ENCODE measurements at places on chromosomes 13 and 19.
A peak's percentile ranks its signal among the peaks of the same experiment; 100 is the strongest.

GRCh38 chr19:7242601-7243258 lies 51.5 kb downstream of the INSR start:
- no peak for DNase-seq

GRCh38 chr13:94607939-94608338 lies 6.3 kb downstream of the GPR180 start:
- no peak for DNase-seq

DNA sequence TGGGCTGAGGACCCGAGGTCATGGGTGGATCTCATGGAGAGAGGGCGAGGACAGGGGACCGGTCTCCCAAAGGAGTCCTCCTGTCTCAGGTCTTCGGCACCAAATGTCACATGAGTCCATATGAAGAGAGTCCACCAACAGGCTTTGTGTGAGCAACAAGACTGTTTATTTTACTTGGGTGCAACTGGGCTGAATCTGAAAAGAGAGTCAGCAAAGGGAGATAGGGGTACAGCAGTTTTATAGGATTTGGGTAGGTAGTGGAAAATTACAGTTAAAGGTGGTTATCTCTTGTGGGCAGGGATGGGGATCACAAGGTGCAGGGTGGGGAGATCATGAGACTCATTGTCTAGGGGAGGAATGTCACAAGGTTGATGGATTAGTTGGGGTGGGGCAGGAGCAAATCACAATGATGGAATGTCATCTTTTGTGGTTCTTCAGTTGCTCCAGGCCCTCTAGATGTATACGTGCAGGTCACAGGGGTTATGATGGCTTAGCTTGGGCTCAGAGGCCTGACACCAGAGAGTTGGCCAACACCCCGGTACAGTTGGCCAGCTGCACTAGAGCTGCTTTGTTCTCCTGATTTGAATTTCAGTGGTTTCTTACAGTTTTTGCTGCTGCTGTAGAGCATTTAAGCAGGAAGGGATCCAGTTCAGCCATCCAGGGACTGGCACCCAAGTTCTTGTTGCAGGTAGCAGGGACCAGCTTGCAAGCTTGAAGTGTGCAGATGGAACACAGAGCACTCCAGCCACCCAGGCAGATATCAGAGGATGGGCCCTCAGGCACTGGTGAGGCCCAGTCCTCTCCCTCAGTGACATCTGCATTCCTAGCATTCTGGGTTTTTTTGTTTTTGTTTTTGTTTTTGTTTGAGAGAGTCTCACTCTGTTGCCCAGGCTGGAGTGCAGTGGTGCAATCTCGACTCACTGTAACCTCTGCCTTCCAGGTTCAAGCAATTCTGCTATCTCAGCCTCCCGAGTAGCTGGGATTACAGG lies 26.4 kb upstream of the IGFL1 start:
- DNase-seq = no peak

DNA sequence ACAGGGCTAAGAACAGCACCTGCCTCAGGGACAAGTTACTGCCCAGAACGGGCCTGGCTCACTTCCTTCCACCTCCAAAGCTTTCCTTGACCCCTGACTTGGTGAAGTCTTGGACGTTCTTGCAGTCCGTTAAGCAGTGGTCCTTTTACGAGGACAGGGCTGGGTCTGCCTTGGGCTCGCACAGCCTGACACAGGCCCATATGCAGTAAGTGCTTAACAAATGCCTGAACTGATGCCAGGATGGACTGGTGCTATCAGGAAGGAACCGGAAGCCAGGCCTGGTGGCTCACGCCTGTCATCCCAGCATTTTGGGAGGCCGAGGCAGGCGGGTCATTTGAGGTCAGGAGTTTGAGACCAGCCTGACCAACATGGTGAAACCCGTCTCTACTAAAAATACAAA lies 1.8 kb upstream of the PLK5 start:
- DNase-seq = no peak

GRCh38 chr13:49319551-49319950 lies 71.8 kb downstream of the CDADC1 start:
- no peak for DNase-seq

DNA sequence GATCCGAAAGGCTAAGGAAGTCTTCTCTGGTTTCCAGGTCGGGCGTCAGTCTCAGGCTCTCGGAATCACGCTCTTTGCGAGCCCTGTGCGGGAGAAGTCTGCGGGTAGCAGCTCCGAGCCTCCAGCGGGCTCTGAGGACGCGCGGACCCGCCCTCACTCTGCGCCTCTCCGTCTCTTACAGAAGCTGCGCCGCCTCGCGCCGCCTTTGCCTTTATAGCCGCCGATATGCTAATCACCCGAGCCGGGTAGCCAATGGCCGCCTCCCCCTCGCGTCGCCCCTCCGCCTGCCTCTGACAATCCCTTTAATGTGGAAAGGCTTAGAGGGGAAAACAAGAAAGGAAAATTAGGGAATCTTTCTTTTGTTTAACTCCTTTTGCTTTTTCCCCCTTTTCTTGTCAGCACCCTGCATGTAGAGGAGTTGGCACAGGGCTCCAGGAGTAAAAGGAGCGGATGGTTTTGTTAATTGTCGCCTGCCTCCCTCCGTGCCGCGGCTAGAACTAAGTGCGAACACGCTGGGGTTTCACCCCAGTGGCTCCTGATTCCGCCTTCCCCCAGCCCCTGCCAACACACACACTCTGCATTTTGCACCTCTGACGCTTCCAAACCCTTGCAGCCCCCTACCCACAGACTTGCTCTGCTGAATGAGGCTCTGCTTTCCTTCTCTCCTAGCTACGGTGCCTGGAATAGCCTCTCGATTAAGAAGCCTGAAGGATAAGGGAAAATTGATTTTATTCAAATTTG lies at the start of gene PCDH8:
Gene PCDH8, minus strand, starts transcription at position 186 of the 741 bp plus-strand sequence. CDS start 204 bp downstream, outside the sequence.
- peak; percentile 54 for DNase-seq

DNA sequence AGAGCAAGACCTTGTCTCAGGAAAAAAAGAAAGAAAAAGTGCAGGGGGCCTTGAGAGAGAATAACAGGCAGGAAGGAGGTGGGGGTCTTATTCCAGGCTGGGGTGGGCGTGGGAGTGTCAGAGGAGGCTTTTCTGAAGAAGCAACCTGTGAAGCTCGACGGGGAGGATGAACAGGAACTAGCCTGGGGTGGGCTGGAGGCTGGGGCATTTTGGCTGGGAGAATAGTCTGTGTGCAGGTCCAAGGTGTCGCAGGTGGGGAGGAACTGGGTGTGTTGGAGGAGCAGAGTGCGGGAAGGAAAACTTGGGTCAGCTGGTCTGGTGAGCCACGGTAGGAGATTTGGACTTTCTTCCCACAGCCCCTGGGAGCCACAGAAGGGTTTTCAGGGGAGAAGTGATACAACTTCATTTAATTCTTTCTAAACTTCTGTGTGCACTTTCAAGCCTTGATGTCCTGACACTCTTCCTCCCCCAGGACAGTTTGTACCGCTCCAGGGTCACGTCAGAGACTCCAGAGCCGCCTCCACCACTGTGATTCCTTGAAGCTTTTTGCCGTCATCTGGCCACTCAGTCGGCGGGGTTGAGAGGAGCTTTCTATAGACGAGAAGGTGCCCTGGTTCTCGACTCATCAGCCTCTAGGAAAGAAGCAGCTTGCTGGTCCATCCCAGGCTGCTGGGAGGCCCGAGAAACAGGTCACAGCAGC lies 138.7 kb downstream of the SIPA1L3 start:
- DNase-seq = no peak

DNA sequence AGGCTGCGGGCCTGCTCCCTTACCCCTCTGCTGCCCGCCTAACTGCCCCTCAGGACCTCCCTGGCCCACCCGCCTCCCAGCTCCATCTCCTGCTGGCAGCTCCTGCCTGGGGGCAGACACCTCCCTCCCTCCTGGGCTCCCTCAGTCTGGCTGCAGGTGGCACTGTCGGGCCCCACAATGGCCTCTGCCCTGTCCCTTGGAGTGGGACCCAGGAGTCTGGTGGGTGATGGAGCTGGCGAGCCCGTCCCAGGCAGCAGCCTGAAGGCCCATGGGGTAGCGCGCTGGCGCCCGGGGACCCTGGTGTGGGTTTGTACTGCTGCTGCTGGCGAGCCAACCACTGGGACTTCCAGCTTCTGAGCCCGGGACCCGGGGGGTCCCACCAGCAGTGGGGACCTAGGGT lies 83.6 kb downstream of the KDM4B start:
- no peak for DNase-seq

- no peak for DNase-seq
These were observed 32.7 kb downstream of the KCTD12 start for GRCh38 chr13:76853481-76853880.

GRCh38 chr13:64992314-64992713 lies 2237.8 kb downstream of the PCDH9 start:
- no peak for DNase-seq

DNA sequence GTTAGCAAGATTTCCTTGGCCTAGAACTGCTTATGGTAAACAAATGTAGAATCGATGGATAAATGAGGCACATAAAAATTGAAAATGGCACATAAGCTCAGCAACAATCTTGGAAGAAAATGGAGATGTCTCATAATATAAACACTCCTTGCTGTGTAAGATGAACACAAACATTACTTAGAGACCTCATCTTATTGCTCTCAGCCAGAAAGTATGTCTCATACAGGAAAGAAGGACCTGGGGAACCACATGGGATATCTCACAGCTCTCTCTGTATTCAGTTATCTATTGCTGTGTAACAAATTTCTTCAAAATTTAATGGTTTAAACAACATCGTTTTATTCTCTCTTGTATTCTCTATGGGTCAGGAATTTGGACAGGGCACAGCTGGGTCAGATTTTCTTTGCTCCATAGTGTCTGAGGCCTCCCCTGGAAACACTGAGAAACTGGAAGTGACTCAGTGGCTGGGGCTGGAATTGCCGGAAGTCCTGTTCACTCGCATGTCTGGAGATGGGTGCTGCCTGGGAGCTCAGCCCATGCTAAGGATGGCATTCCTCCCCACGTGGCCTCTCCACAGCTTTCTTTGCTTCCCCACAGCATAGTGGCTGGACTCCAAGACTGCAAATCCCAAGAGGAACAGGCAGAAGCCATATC lies 105.1 kb downstream of the NUFIP1 start:
- no peak for DNase-seq
